ENCODE measurements at places on chromosomes 13 and 19.

GRCh38 chr19:45508861-45509691, 1.8 kb downstream of the VASP start:
- peak; percentile 77 for DNase-seq

DNA sequence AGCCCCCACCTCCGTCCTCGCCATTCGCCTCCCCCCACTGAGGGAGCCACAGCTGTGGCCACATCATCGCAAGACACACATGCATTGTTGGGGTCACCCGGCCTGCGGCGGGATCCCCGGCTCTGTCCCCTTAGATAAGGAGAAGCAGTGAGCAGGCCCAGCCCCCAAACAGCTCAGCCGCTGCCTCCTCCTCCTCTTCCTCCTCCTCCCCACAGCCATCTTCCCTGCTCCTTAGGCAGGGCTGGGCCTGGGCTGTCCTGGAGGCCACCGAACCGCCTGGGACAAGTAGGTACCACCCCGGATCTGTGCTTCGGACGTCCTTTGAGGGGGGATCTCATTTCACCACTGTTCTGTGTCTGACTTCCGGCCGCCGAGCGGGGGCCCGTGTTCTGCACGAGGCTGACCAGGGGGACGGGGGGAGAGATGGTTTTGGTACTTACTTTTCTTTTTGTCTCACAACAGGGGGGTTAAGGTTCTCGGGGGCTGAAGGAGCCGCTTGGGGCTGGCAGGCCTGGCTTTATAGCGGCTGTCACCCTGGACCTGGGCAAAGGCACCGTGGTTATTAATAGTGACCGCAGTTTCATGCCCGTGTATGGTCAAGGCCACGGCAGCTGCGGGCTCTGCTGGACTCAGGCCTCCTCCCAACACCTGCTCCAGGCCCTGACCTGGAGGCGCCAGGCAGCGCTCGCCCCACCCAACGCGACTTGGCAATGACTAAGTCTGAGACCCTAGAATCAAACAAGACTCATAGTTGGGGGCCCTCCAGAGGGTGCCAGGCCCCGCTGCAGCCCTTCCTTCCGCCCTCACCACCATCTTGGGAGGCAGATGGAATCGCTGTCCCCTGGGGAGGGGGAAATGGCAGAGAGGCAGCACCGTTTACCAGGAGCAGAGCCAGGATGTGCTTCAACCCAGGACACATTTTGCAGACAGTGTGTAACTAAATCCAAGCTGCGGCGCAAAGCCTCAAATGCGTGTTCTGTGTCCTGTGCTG, 18.3 kb downstream of the NMRK2 start:
- no peak for DNase-seq

DNA sequence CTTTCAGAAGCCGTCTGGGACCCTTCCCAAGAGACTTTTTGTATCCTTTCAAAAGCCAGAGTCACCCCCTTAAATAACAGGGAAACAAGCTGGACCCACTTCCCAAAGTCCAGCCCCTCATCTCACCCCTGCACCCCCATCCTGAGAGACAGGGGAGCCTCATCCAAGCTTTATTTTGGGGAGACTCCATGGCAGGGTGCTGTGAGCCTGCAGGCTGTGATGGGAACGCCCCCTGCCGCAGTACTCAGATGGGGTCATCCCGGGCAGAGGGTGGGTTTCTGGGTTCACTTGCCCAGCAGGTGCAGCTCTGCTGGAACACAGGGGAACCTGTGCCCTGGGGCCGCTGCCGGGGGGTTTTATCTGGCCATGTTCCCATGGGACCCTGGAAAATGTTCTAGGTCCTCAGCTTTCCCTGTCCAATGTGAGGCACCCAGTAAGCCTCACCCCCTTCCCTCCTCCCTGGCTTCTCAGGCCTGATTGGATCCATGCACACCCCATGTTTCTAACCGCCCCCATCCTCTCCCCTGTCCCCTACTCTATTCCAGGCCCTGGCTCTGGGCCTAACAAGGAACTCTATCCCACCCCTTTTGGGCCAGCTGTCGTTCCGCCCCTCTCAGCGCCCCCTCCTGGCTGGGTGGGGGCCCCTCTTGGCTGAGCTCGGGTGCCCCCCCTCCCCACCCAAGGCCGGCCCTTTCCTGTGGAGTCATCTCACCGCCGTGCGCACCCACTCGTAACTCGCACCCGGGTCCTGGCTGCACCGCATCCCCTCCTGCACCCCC, 1.0 kb downstream of the HIF3A start:
- DNase-seq, result no peak

DNA sequence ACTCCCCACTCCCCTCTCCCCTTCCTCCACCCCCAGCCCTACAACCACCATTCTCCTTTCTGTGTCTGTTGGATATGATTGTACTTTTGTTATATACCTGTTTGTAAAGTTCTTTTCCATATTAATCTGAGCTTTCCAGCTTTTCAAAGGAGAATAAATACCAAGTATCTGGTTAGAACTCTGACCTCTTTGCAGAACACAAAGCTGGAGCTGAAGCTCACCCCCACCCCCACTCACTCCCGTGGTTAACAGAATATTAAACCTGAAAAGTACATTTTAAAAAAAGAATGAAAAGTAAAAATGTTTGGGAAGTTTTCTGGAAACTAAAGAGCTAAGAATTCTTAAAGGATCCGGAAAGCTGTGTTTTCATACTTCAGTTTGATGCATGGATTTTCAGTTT, 155.2 kb upstream of the RNF113B start:
- no peak for DNase-seq

DNA sequence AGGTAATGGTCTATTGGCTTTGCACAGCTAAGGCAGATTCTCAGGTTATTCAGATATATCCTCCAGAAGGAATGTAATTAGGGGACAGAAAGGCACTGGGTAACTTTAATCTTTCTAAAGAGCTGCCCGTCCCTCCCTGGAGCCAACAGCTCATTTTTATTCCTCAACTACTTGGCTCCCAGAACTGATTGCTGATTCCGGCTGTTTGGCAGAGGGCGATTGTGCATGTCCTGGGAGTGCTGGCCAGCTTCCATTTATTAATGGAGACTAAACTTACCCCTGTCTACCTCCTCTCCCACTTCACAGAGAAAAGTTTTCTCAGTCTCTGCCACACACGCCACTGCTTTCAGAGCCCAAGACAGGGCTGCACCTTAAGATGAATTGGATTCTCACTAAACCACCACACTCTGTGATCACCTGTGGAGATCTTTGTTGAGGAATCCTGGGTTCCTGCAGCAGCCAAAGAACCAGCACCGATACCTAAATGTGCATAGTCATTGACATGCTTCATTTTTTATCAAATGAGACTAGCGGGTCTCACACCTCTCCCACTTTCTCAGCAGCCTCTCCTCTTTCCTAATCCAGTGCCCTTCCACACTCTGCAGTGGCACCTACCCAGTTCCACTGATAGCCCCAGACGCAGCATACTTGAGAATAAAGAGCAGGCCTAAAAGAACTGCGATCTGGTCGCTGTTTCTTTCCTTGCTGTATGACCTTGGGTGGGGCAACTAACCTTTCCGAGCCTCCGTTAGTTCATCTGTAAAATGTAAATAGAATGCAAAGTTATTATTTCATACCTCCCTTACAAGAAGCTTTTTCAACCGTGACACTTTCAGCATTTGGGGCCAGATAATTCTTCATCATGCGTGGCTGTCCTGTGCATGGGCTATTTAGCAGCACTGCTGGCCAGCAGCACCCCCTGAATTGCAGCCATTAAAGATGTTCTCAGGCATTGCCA, 648.7 kb downstream of the UQCRFS1 start:
- no peak for DNase-seq

DNA sequence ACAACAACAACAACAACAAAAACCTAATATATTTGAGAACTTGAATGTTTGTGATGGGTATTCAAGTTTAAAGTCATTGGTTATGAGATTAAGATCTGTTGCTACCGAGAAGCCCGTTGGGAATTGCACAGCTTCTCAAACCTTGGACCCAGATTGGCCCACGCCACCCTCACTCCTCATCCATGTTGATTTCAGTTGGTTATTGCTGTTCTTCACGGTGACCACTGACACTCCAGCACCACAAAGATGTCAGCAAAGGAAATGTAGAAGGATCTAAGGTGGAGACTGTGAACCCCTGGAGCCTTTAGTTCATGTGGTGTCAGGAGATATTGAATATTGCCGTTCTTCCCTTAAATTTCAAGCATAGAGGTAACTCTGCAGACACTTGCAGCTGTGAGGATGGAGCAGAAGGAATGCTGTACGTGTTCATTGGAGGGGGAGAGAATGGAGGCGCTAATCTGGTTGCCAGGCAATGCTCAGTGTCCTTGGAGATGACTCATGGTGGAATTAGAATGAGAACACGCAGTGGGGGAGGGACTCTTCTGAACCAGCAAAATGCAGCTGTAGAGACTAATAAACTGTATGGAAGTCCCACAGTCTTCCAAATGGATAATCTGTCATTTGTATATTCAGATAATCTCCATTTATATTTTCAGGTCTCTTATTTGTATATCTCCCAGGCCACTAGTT, 20.8 kb upstream of the ZNF835 start:
- DNase-seq, result no peak

GRCh38 chr19:42241279-42241678, 1.1 kb downstream of the GSK3A start:
- DNase-seq, result no peak

- peak; percentile 12 for DNase-seq
These were observed 12.7 kb upstream of the HNRNPL start for GRCh38 chr19:38862321-38863059.

DNA sequence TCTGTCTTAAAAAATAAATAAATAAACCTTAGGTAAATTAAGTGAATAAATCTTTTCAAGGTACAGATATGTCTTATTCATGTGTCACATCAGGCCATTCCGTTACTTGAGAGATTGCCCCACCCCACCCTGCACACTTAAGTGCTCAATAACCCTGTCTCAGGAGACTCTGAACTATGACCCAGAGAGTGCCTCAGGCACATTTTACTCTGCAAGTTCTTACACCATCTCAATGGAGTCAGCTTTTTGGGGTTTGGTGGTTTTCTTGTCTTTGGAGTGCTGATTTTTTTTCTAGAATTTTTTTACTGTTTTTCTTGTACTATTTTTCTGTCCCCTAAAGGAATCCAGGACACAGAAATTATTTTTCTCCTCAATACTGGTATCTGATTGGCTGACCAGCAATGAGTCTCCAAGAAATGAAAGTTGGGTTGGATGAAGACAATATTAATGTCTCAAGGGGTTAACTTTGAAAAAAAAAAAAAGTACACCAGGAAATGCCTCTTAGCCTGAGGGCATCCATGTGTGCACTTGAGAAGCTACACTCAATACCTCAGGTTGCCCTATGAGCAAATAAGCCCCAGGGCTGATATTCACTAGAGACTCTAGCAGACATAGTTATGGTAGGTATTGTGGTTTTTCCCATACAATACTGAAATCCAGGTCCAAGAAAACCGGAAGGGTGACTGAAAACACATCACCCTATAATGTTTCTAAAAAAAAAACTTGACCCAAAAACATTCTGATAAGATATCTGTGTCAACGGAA, 114.6 kb upstream of the ZNF91 start:
- no peak for DNase-seq

GRCh38 chr19:2976609-2977000, 759 bp upstream of the TLE6 start:
- DNase-seq, result no peak

- DNase-seq, result no peak
These were observed 3.9 kb upstream of the MAB21L1 start for GRCh38 chr13:35480346-35480745.

- no peak for DNase-seq
These were observed 41.1 kb upstream of the CEACAM20 start for GRCh38 chr19:44570603-44570983.

DNA sequence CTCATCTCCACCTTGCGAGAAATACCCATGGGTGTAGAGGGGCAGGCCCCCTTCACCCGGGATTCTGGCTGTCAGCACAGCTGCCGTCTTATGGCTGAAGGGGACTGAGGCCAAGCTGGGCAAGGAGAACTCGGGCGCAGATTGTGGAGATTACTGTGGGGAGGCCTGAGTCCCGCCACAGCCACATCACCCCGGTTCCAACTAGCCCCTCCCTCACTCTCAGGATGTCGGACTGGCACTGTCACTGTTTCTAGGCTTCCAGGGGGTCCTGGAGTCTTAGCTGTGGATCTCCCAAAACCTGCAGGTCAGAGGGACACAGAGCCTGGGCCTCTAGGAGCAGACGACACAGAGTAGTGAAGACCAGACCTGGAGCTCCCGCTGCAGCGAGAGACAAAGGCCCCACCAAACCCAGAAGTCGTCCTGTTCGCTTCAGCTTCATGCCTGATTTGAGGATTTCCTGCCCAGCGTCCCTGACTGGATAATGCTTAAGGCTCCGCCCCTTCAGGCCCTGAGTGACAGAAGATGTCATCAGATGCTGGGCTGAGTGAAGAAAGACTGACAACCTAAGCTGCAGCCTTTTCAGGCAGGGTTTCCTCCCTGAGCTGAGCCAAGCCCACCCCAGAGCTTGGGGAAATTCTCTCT, 55.8 kb downstream of the ZNF93 start:
- no peak for DNase-seq

DNA sequence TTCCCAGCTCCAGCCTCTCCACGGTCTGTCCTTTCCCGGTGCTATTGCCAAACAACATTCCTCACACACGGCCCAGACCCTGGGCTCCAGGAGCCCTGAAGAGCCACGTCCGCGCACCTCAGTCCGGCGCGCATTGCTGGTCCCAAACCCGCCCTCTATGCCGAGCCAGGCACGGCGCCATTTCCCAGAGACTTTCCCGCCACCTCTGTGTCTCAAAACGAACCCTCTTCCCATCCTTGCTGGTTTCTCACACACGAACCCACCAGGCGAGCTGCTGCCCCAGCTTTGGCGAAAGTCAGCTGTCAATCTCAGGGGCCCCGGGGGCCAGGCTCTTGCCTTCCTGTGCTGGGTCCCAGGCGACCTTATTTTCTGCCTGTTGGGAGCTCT, 28.0 kb upstream of the F7 start:
- no peak for DNase-seq

- DNase-seq, result no peak
These were observed 104.4 kb downstream of the LHFPL6 start for GRCh38 chr13:39498471-39499114.

- DNase-seq, result peak; percentile 22
These were observed 17.1 kb downstream of the UCHL3 start for GRCh38 chr13:75566658-75567057.

DNA sequence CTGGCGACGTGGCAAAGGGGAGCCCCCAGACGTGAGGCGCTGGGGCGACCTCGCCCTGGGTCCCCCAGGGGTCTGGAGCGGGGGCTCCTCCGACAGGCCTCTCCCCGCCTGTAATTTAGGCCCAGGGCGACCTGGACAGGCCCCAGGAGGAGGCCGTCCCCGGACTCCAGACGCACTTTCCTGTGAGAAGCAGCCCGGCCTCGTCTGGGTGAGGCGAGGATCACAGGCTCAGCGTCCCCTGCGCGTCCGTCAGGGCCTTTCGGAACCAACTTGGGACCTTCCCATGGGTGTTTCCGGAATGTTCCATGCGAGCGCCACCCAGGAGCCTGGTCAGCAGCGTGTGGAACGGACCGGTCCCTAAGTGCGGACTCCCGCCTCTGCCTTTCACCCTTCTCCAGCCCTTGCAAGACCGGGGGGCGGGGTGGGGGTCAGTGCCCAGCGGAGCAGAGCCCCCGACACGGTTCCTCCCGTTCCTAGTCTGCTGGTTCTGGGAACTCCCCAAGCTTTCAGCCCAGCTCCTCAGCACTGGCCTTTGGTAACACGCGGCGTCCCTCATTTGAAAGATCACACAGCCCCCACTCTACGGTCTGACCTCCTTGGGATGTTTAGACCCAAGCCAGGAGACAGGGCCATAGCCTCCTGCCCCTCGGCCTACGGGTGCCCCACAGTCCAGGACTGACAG, 1.1 kb upstream of the GRTP1 start:
- no peak for DNase-seq

Data from suppressor macrophage treated with lipopolysaccharide for 1 hour (primary cell).